Aorta (tissue), 5 donors: ENCODE measurements at places on chromosomes 2 and 18. TPM values are rescaled to one million over a fixed set of nuclear protein-coding genes. Genes with fewer than 3 reads are reported as not detected.

SFT2D3 gene
- polyA plus RNA-seq, result 4.2 TPM

M1AP gene
- not detected for polyA plus RNA-seq

TMEM247 gene
- not detected for polyA plus RNA-seq

- H3K36me3 ChIP-seq, result no peaks in the 10 kb centered on the region
- no peaks in the 10 kb centered on the region for H3K4me1 ChIP-seq
- no peak overlapping the region for H3K4me3 ChIP-seq
- no peak for DNase-seq
These were observed 933.7 kb upstream of the LRATD1 start for GRCh38 chr2:13698847-13699246.

- H3K36me3 ChIP-seq, result no peaks in the 10 kb centered on the region
- no peak overlapping the region for H3K4me3 ChIP-seq
- H3K27me3 ChIP-seq, result no peaks in the 10 kb centered on the region
- no peaks in the 10 kb centered on the region for H3K4me1 ChIP-seq
- DNase-seq, result no peak
- no peak overlapping the region for H3K27ac ChIP-seq
These were observed 269.3 kb downstream of the TTC32 start for GRCh38 chr2:19632403-19632991.

DNA sequence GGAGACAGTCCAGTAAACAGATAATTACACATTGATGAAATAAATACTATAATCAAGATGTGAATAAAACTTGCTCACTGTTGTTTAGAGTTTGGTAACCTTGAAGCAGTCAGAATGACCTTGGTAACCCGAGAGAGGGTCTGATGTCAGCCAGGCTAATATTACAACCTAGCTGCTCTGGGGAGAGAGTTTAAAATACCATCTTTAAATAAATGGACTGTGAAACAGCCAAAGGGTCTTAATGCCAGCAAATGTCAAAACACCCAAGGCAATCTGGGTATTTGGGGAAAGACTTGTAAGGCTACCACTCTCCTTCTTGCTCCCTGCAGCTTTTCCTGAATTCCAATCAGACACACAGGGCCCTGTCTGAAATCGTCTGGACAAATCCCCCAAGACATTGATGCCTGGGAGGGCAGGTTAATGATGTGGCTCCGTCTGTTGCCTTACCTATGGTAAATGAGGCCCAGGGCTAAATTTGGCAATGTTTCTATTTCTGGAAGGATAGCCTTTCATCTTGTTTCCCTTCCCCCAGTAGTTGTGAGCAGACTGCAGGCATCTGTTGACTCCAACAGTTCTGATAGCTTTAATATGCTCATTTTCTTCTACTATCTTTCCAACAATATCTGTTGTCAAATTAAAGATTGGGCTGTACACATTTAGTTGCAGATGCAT is 43.0 kb upstream of the ITGB6 start:
- no peaks in the 10 kb centered on the region for H3K27me3 ChIP-seq
- no peak for DNase-seq
- no peaks in the 10 kb centered on the region for H3K36me3 ChIP-seq
- peaks cover 4% of the 10 kb centered on the region for H3K4me1 ChIP-seq
- H3K27ac ChIP-seq, result peak overlapping the region; percentile 81

GRCh38 chr2:149038442-149039212 is at the start of gene LYPD6B:
Gene LYPD6B (plus strand): TSS chr2:149038699. CDS start chr2:149130949, 92,250 bp downstream.
- DNase-seq, result no peak
- H3K4me1 ChIP-seq, result no peaks in the 10 kb centered on the region
- H3K36me3 ChIP-seq, result no peaks in the 10 kb centered on the region
- no peak within 1 kb of the TSS for H3K27ac ChIP-seq
- peak within 1 kb of the TSS; percentile 18 for H3K4me3 ChIP-seq

GRCh38 chr2:109527079-109527478 is 86.7 kb downstream of the SEPTIN10 start:
- no peak overlapping the region for H3K4me3 ChIP-seq
- H3K4me1 ChIP-seq, result no peaks in the 10 kb centered on the region
- no peak overlapping the region for H3K27ac ChIP-seq
- no peaks in the 10 kb centered on the region for H3K27me3 ChIP-seq

DNA sequence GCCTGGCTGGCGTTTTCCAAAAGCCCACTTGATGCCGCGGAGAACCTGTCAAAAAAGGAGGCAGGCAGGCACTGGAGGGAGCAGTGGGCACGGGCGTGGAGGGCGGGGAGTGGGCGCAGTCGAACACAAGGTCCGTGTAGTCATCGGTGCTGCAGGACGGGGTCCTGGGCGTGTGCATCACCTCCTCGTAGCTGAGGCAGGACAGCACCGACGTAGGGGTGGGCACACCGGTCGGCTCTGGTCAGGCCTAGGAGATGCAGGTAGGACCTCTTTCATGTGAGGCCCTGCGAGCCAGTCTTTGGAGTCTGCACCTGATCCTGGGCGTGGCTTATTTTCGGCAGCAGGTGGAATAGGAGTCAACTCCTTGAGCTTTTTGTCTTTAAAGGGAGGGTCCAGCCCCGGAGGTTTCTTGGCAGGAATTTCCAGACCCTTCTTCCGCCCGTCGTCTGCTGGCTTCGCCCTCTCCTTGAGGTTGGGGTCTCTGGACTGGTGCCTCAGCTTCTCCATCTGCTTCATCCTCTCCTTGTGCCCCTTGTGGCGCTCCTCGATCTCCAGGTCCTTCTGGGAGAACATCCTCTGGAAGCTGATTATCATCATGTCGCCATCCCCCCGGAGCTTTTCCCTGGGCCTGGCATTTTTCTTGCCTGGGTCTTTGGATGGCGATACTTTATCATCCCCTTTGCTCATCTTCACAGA is 892.5 kb upstream of the LRRTM1 start:
- no peak overlapping the region for H3K4me3 ChIP-seq
- DNase-seq, result peak; percentile 42
- H3K36me3 ChIP-seq, result no peaks in the 10 kb centered on the region

- no peaks in the 10 kb centered on the region for H3K27me3 ChIP-seq
- DNase-seq, result no peak
- H3K36me3 ChIP-seq, result no peaks in the 10 kb centered on the region
- H3K27ac ChIP-seq, result no peak overlapping the region
- H3K4me1 ChIP-seq, result no peaks in the 10 kb centered on the region
- H3K4me3 ChIP-seq, result no peak overlapping the region
These were observed 197.2 kb downstream of the MYO3B start for GRCh38 chr2:170375192-170375591.

- no peaks in the 10 kb centered on the region for H3K36me3 ChIP-seq
- no peaks in the 10 kb centered on the region for H3K4me1 ChIP-seq
- H3K27ac ChIP-seq, result no peak overlapping the region
- DNase-seq, result no peak
- H3K4me3 ChIP-seq, result no peak overlapping the region
These were observed 88.5 kb upstream of the ODC1 start for GRCh38 chr2:10536569-10537133.

DNA sequence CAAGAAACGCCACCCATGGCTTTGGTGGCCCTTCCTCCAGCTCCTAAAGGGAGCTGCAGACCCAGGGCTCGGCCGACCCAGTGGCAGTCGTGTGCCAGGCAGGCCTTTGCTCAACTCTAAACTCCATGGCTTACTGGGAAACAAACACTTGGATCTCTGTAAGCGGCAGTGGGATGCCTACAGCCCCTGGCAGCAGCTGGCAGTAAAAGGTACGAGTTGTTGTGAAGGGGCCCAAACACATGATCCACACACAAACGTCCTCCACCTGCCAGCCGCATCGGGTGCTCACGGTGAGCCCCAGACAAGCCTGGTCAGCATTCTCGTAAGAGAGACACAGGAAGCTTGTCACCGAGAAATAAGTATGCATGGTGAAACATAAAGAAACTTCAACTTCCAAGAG is 214.9 kb downstream of the MGAT5 start:
- no peak overlapping the region for H3K27ac ChIP-seq
- no peaks in the 10 kb centered on the region for H3K36me3 ChIP-seq
- H3K27me3 ChIP-seq, result no peaks in the 10 kb centered on the region
- H3K4me1 ChIP-seq, result no peaks in the 10 kb centered on the region
- no peak for DNase-seq
